Activated CD4-positive, alpha-beta T cell treated with anti-CD3 and anti-CD28 coated beads, Interleukin-2, amount 50 U/mL, for 48 hours (primary cell): ENCODE measurements at places on chromosomes 12 and 14.

- no peak for DNase-seq
Measured at GRCh38 chr14:99517643-99518381, 36.6 kb downstream of the CCNK start.

- DNase-seq = no peak
Measured at GRCh38 chr12:131776237-131776889, 51.8 kb upstream of the MMP17 start.

DNA sequence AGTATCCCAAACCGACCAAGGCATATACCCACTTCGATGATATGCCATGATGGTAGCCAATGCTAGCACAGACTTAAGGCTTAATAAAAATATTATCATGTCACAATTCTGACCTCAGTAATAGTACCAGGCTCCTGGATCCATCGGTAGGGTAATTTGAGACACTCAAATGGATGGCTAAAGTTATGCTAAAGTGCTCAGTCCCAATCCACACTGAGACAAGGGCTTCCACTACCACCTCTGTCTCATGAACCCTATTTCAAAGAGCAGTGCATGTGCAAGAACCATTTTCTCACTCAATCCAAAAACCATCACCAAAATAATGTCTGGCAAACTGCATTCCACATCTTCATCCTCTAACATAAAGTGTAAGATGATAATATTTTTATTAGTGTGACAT lies 122.4 kb upstream of the KRR1 start:
- DNase-seq = no peak

- DNase-seq = no peak
Measured at GRCh38 chr12:120739031-120739762, 13.6 kb downstream of the ACADS start.

DNA sequence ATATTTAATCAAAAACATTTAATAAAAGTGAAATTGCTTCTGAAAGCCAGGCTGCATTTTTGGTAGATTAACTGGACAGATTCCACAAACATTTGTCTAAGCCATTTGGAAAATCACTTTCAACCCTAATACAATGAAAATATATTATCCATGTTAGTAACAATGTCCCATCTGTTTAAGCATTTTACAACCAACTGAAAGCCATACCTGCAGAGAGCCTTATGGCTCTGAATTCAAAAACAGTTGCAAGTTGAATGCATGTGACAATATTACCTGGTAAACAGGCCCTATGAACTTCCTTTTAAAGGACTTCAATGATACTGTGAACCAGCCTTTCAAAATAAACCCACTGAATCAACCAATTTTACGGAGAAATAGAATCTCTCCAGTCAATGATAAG lies 468.1 kb downstream of the BTG1 start:
- no peak for DNase-seq

DNA sequence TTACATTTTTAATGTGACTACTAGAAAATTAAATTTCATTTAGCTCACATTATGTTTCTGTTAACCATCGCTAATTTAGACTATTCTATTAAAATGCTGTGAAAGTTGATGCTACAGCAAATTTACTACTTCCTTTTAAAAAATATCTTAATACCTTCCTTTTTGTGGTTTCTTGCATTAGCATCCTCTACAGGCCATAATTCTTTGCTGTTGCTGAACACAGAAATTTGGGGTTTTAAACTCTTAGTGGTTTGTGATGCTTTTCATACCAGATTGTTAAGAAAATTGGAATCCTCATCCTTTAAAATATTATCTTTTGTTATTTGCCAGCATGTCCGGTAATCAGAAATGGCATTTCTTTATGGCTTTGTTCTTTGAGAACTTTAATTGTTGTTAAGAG lies 18.1 kb downstream of the WNK1 start:
- DNase-seq = no peak

- DNase-seq = no peak
Measured at GRCh38 chr12:45433441-45433868, 217.6 kb downstream of the ANO6 start.

GRCh38 chr12:83474369-83474768 lies 787.7 kb downstream of the TMTC2 start:
- no peak for DNase-seq

GRCh38 chr14:71358209-71358931 lies 451.1 kb downstream of the PCNX1 start:
- peak; percentile 19 for DNase-seq

DNA sequence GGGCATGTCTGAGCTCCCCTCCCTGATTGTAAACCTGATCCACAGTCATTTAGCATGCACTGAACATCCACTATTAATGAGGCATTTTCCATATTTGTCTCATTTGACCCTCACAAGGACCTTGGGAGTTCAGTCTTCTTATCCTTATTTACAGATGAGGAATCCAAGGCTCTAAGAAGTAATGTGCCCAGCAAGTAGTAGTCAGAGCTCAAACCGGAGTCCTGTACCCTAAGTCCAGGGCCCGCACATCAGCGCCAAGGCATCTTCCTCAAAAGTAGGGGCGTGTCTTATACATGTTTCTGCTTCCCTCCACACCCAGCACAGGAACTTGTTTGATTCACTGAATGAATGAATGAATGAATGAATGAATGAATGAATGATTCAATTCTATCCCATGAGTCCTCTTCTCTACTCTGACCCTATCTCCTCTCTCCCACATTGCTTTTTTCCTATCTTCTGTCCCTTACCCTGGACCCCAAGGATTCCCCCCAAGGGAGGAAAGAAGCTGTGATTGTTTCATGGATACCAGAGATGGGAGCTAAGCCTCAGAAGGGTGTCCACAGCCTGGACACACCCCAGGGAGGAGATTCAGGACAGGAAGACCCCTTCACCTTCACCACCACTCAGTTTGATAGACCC lies 21.8 kb upstream of the KRT8 start:
- DNase-seq = no peak

- no peak for DNase-seq
Measured at GRCh38 chr14:99596071-99596627, 7.9 kb downstream of the CCDC85C start.

GRCh38 chr12:124637163-124637562 lies 69.8 kb upstream of the NCOR2 start:
- DNase-seq = no peak

DNA sequence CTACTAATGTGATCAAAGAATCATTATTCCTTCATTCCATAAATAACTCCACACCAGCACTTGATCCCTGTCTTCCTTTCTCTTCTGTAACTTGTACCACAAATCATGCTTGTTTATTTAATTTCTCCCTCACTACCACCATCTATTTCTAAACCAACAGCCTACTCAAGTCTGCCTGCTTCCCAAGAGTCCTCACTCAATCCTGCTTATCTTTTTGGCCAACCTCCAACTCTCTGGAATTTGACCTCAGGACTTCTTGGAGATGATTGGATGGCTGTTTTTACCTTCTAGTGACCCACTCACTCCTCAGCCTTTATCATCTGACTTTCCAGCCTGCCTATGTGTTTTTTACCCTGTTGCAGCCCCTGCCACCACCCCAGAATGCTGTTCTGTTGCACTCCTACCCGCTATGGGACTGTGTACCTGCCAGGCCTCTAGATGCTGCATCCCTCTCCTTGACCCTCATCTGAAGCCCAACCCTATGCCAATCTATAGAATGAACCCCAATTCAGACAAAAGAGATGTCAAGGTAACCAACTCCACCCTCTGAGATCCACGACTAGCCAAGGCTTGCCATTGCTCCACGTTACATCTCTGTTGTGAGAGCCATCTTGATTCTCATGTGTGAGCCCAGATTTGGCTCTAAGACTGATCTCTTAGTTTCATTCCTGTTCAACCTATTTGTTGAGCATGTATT lies 150.2 kb upstream of the PLEKHG7 start:
- DNase-seq = no peak

DNA sequence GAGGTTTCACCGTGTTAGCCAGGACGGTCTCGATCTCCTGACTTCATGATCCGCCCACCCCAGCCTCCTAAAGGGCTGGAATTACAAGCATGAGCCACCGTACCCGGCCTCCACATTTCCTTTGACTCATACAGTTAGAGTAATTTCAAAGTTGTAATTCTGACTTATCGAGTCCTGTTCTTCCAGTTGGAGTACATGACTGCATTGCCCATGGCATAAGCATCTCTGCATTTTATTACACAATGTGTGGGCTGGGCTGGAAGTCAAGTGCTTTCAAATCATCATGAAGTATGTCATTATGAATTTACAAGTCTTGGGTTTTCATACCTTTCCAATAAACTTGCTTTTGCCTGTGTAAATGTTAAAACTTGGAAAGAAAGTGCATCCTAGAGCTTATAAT lies 1295.7 kb upstream of the FLRT2 start:
- no peak for DNase-seq

- no peak for DNase-seq
Measured at GRCh38 chr12:124030510-124030909, 57.5 kb downstream of the ZNF664 start.

DNA sequence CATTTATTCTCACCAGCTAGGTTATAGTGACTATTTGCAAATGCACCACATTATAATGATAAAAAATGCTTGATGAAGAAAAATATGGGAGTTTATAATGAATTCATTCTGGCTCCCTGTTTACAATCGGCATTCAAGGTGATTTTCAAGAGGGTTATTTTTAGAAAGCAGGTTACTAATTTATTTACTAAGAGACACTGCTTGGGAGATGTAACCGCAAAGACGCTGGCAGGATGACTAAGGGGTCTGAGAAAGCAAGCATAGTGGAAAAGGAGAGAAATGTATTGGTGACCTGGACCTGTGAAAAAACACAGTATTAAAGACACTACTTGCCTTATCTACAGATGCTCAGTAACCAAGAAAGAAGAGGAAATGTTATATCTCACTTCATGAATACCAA lies 13.3 kb upstream of the PITPNM2 start:
- no peak for DNase-seq

DNA sequence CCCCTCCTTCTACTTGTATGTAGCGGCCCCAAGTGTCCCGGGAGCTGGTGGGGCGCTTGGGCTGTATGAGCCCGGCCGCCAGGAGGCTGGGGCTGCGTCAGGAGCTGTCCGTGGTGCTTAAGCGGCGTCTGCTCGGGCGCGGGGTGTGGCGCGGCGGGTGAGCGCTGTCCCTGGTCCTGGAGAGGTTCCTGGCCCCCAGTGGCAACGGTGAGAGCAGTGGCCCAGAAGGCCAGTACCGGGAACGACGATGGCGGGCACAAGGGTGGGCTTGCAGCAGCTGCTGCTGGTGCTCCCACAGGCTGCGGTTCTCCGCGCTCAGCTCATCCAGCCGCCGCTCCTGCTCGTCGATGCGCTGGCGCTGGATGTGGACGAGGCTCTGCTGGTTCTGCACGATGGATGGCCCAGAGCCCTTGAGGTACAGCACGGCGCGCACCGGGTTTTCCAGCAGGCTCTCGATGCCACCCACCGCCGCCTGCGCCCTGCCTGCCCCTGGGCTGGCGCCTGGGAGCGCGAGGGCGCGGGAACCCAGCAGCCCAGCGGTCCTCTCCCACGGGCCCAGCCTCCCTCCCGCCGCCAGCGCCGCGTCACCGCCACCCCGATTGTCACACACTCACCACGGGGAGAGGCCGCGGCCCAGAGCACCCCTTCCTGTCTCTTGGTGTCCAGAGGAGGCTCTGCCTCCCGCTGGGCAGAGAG lies 41.9 kb upstream of the FKBP4 start:
- peak; percentile 81 for DNase-seq

DNA sequence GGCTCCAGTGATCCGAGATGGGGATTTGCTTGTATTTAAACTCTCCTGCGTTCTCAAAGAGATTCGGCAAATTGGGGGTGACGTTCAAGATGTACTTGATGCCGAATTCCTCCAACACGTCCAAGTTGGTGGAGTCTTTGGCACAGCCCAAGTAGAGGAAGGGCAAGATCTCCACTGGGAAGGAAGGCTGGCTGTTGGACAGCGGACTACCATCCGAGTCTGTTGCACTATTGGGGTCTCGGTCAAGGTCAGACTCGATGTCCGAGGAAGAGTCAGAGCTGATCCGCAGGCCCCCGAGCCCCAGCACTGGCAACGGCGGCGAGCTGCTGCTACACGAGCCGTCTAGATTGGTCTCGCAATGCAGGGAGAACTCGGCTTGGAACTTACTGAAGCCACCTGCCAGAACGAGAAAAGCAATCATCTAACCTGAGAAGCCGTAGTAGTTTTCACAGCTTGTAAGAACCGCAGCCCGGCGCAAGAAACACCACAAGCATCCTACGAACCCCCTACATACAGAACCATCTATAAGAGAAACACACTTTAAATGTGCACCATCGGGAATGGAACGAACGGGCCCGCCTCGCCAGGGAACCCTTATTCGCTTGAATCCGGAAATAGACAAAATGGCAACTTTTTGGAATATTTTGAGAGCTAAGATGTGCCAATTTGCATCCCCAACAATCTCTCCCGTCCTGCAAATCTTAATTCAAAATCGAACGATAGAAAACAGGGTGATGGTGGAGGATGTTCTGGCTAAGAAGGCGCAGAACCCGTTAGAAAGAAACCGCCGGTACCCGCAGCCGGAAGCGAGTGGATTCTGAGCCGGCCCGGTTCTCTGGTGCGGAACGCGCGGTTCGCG lies 1.4 kb downstream of the DUSP6 start:
- DNase-seq = peak; percentile 26

GRCh38 chr14:44609876-44610510 lies 102.9 kb upstream of the FSCB start:
- no peak for DNase-seq

GRCh38 chr12:26874501-26875296 lies 41.7 kb upstream of the ITPR2 start:
- no peak for DNase-seq

- DNase-seq = no peak
Measured at GRCh38 chr12:96810477-96810876, 96.6 kb upstream of the NEDD1 start.

DNA sequence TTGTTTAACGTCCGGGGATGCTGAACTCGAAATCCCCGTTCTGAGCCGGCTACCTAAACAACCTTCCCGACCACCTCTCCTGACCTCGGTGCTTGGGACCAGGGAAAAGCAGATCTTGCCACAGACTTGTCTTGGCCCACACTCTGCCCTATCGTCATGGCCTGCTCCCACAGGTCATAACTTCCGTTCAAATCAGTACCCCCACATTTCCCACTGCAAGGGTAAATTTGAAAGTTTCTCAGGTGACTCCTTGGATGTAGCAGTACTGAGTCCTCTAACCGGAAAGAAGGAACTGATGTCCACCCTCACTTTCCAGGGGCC lies 612 bp upstream of the RBM23 start:
- DNase-seq = no peak

- DNase-seq = peak; percentile 93
Measured at GRCh38 chr12:132828706-132829534, at the start of gene GOLGA3. Gene GOLGA3 (minus strand): TSS chr12:132828869. CDS start chr12:132822128, 6,741 bp downstream.

DNA sequence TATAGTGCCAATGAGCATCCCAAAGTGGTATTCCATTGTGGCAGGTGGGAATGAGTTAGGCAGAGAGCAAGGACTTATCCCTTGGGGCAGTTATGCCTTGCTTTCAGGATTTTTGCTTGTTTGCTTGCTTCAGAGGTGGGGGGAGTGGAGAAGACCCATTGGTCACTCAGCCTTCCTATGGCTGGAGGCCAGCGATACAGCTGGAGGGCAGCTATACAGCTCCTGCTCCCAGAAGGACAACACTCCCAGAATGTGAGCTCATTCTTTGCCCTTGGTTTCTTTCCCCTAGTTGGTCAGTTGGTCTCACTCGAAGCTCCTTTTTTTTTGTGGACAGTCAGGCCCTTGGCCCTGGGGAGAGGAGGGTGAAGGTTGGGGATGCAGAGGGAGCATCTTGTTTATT lies 14.5 kb downstream of the KRT83 start:
- DNase-seq = no peak
